Natural killer cell treated with Interleukin-12 subunit alpha and Interleukin-12 subunit beta and Interleukin-15 and Interleukin-18, amount 100 ng/mL, for 72 hours (primary cell): ENCODE measurements at places on chromosomes 4 and X. TPM values are rescaled to one million over a fixed set of nuclear protein-coding genes. Genes with fewer than 3 reads are reported as not detected.

DNA sequence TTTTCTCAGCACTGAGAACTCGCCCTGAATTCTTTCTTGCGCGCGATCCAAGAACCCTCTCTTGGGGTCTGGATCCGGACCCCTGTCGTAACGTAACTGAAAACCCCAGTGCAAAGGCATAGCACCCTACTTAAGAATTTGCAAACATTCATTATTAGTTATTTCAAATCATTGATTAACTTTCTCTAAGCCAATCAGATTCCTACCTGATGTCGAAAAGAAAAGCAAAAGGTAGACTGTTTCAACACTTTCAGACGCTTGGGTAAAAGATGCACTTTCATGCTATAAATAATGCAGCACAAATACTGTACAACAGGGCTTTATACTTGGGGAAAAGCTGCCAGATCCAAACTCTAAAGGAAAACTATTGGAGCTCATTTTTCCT, 817 bp upstream of the WDR19 start:
- DNase-seq: no peak

DNA sequence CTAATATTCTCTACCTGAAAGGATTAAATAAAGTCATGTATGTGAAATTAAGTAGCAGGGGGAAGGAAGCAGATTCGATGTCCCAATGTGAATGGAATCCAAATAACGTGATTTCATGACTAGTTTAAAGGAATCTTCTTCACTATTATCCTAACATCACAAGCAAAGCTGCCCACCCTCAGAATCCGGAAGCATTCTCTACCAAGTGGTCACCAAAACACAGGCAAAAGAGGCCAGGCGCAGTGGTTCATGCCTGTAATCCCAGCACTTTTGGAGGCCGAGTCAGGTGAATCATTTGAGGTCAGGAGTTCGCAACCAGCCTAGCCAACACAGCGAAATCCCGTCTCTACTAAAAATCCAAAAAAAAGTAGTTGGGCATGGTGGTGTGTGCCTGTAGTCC, 212.9 kb downstream of the LDB2 start:
- no peak for DNase-seq

DNA sequence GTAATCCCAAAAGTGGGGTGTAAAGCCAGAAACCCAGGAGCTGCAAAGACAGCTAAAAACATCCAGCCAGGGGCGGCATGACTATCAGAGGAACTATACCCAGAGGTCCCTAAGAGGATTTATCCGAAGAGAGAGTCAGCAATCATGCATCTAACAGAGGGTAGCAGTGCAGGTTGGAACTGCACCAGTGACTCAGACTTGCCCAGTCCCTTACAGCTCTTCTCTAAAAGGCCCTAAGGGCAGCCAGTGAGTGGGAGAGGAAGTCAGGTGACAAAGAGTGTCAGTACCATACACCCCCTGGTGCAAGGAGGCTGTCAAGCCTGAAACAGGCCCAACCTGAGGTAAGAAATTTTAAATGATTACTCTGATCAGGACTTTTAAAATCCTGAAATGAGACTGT, 88.1 kb downstream of the CAMK2D start:
- no peak for DNase-seq

DNA sequence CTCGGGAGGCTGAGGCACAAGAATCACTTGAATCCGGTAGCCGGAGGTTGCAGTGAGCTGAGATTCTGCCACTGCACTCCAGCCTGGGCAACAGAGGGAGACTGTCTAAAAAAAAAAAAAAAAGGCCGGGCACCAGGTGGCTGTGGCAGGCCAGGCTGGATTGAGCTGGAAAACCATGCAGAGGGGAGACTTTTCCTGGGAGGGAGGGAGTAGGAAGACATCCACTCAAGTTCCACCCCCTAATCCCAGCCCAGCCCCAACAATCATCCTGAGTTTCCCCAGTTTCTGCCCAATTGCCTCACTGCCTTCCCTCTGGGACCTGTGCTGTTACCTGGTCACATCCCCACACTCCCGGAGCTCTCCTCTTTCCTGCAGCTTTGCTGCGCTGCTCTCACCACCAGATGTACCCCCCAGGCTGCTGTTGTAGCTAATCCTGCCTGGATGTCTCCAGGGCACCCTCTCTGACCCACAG, 9.0 kb upstream of the TSPYL2 start:
- no peak for DNase-seq

- DNase-seq: no peak
Measured at GRCh38 chr4:55183926-55184599, 58.7 kb upstream of the KDR start.

DNA sequence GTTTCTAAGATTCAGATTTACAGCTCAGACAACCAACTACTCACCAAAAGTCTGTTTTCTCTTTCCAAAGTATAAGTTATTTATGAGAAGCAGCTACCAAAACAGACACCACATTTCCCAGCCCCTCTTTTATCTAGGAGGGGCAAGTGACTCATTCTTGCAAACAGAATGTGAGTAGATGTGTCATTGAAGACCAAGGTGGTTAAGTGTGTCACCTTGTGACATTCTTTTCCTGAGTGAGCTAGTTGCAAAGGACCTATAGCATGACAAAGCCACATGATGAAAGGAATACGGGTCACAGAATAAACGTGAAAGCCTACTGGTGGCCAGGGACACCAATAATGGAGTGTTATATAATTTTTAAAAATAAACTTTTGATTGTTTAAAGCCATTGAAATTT, 50.0 kb downstream of the SLC7A11 start:
- DNase-seq: no peak

DNA sequence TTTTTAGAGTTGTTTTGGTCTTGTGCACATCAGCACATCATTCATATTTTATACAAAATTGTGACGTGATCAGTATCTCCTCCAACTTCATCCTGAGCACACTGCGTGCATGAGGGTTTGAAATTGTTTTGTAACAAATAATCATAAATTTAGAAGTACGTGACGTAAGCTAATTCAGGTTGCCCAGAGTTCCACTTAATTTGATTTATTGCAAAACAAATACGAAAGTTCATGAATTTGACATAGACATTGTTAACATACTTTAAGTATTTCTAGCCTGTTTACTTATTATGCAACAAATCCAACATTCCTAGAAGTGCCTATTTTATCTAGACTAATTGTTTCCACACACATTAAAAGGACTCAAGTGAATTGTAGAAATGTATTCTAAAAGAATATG, 48.3 kb downstream of the MAP7D3 start:
- no peak for DNase-seq

GRCh38 chrX:131854581-131854980, 168.5 kb upstream of the STK26 start:
- DNase-seq: no peak

DNA sequence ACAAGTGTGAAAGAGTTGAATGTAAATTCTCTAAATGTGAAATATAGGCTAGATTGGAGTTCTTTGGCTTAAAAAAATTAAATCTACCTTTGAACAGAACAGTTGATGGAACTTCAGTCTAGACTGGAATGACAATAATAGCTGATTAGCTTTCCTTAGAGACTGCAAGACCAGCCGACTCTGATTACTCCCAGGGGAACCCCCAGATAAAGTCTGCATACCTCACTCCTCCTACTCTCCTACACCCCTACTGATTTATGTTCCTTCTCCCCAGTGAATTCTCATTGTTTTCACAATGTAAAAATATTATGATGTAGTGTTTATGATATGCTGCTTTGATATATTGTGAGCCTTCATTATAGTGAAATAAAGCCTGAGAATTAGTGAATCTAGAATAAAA, 241.3 kb downstream of the CFAP299 start:
- DNase-seq: no peak

DNA sequence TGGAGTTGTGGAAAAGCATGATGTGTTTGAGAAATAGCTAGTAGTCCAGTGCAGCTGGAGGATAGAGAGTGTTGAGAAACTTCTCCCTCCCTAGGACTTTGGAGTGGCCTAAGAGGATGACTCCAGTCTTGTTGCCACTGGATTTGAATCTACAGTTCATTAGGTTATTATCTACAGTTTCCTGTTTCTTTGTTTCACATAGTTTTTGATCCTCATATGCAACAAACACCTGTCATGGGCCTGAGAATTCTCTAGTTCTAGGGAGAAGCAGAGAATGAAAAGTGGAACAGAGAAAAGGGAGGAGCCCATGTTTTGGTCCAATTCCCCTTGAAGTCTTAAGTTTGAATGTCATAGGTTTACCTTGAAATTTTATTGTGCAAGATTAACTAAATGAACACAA, 73.6 kb upstream of the TBC1D9 start:
- DNase-seq: no peak

- no peak for DNase-seq
Measured at GRCh38 chrX:46036508-46036907, 508.7 kb downstream of the ZNF674 start.

DNA sequence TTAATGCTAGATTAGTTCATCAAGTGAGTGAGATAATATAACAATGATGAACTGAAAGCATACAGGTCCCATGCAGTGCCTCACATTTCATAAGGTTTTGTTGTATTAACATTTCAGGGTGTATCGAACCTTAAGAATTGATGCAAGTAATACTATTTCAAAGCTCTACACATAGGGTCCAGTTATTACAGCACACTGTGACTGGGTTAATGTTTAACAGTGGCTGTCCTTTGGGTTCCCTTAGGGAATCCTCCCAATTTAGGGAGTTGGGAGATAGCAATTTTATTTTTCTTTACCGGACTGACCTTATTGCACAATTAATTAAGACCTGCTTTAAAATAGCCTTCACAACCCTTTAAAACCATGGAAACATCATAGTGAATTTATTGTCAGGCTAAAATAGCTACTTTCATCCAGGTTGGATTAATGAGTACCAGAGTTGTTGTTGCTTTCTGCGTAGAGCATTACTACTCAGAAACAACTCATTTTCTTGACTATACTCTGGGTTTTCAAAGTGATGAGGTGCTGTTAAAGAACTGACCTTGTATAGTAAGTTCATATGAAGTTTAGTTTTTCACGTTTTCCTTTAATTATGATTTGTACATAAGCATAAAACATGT, 134.4 kb downstream of the AKAP4 start:
- no peak for DNase-seq

Gene PNMA3
- total RNA-seq: 0.53 TPM

Gene CCDC120
- total RNA-seq: 9.0 TPM

Gene SMIM10L2A
- 0.05 TPM for total RNA-seq

Gene RHOH
- total RNA-seq: 140 TPM

Gene GIMD1
- total RNA-seq: not detected

Gene S100G
- not detected for total RNA-seq
